Stimulated activated CD4-positive, alpha-beta T cell treated with anti-CD3 and anti-CD28 coated beads, TNF-alpha, amount 100 ng/mL, for 24 hours (primary cell): ENCODE measurements at places on chromosomes 1 and 21.

- no peak for DNase-seq
Observed at GRCh38 chr1:172265905-172266304, 154.6 kb upstream of the C1orf105 start.

DNA sequence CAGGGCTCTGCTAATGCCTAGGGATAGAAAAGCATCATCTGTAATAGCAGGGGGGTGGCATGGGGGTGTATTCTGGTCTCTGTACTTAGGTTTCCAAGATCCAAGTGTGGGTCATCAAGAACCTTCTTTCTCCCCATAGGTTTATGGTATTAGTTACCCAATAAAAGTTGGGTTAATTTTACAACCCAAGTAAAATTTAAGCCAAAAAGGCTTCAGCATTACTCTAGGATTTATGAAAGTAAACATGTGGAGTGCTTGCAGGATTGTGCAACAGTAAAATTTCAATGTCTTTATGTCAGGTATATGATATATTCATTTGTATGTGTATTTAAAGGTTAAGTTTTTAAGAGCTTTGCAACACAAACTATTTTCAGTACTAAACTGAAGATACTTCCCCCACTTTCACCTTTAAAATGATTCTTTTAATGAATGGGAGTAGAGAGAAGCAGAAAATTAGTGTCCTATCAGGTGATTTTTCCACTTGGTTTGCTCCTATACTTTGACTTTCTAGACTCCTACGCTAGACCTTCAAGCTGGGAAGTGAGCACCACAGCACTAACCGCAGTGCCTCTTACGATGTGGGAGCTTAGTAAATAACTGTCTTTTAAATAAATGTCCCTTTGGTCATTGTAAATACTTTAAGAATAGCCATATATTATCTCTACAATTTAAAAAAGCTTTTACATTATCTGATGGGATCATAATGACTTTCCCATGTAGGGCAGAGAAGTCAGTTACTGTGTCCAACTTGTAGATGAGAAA, 67.8 kb upstream of the UBE2U start:
- DNase-seq, result no peak

DNA sequence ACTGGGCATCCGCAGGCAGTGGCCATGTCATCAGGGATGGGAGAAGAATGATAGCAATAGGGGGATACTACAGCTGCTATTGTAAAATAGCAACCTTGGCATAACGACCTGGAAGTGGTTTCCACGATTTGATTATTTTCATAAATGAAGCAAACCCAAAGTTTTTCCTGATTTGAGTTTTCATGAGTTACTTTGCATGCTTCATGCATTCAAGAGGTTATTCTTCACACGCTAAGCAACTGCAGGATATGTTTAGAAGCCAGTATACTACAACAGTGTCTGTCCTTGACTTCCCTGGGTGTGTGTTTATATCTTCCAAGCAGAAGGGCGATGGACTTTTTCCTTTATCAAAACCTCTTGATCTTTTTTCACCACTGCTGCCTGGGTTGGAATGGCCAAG, 281.1 kb upstream of the DUSP10 start:
- no peak for DNase-seq

GRCh38 chr1:41242342-41243078, 404 bp upstream of the SCMH1 start:
- DNase-seq, result peak; percentile 16

DNA sequence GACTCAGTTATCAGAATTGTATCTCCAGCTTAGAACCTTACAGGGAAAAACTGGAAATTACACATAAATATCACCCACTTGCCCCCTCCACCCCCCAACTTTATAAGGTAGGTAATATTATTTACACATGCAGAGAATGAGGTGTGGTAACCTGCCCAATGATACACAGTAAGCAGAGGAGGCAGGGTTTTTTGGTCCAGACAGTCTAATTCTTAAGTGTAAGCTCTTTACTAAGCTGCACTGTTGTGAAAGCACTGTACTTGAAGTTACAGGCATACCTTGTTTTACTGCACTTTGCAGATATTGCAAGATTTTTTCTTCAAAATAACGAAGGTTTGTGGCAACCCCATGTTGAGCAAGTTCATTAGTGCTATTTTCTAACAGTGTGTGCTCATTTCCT, 24.8 kb upstream of the MYOCOS start:
- DNase-seq, result no peak

GRCh38 chr1:108972951-108973350, 9.7 kb upstream of the CLCC1 start:
- DNase-seq, result no peak

DNA sequence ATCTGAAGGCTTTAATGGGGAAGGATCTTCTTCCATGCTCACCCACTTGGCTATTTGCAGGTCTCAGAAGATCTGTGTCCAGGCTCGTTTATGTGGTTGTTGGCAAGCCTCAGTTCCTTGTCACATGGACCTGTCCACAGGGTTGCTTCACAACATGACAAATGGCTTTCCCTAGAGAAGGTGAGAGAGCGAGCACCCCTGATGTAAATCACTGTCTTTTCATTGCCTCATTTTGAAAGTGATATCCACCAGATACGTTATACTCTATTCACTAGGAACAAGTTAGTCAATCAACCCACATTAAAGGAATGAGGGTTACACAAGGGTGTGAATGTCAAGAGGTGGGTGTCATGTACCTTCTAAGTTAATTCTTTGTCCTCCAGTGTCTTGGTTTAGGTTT, 433.3 kb downstream of the RPS6KC1 start:
- DNase-seq, result no peak

- DNase-seq, result no peak
Observed at GRCh38 chr1:208500375-208500774, 256.2 kb upstream of the PLXNA2 start.

DNA sequence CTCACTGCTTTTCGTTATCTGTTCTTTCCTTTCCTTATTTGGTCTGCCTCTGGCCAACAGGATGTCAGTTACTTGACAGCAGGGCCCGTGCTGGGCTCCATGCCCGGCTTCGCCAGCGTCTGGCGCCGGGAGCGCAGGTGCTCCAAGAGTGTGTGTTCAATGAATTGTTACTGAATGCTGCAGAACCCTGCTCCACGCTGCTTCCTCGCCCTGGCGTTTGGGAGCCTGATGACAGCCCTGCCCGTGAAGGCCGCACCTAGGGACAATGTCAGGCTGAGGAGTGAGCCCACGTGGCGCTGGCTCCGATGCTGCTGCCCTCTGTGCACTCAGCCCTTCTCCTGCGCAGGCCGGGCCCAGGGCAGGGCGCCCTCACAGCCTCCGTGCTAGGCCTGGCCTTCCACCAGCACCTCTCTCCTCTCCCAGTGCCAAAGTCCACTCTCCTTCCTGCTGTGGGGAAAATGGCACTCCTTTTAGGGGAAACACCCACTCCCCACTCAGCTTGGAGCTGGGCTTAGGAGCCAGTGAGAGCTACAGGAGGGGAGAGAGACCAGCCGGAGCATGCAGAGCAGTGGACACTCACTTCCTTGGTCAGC, 51.4 kb downstream of the ACBD3 start:
- no peak for DNase-seq

- DNase-seq, result no peak
Observed at GRCh38 chr1:114725230-114725629, 8.7 kb upstream of the NRAS start.

DNA sequence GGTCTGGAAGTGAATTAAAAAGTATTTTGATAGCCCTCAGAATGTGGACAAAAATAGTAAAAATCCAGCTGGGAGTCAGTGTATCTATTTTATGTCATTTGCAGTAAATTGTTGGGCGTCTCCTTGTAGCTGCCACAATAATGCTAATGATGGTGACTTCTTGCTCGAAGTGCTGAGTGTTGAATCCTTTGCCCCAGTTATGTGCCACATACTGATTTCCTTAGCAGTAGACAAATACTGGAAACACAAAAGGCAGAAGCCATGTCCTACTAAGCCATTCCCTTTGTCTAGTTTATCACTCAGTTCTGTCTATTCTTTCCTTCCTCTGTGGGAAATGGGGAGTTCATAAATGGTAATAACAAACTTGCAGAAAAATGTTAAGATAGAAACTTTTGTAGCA, 70.7 kb upstream of the CXADR start:
- no peak for DNase-seq

GRCh38 chr1:48230236-48230635, 7.7 kb downstream of the SLC5A9 start:
- DNase-seq, result no peak

- no peak for DNase-seq
Observed at GRCh38 chr1:14716474-14716873, 118.0 kb downstream of the KAZN start.

DNA sequence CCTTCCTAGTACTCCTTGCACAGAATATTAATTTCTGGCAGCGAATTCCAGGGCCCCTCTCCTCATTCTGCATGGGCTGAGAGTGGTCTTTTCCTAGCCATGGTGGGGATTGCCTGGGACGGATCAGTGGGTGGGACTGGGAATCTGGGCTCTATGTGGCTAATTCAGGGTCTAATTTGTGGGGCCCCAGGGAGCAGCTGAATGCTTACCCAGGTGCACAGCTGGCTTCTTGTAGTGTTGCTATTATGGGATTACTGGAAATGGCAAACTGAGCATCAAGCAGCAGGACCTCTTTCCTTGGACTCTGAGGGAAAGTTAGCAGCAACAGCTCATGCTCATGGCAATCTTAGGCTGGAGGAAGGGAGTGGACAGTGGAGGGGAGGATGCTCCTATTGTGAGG, 187.1 kb upstream of the CACNA1E start:
- DNase-seq, result no peak

DNA sequence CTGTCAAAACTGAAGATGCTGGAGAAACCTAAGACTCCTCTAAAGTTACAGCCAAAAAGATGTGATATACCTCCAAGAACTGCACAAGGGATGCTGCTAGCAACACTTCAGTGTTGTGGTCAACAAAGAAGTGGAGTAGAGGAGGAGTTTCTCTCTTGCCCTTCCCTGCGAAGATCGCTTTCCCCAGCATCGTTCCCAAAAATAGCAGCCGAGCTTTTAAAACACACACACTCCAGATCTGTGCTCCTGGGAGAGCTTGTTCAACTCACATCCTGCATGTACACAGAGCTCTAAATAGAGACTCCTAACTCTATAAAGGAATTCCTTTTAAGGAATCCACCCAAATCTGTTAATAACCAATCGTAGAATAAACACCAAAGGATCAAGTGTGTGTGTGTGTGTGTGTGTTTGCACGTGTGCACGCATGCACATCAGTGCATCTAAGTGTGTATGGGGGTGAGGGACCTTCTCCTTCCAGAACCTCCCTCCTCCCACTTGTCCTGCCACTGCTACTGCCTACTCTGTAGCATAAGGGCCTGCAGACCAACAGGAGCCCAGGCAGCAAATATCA, 58.5 kb downstream of the PSMG1 start:
- no peak for DNase-seq

DNA sequence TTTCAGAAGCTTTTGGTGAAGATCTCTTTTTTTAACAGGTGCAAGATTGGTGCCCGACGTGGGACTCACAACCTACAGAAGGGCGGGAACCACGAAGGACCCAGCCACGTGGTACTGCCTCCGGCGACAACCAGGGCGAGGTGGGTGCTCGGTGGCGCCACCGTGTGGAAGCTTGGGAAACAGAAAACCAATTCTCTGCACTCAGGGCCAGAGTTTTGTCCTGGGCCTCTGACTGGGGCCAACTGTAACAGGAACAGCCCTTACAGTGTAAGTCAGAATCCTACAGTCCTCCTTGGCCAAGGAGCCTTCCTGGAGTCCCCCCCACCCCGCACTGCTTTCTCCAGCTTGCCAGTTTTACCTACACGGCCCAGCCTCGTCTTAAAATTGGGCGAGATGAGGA, 11.6 kb upstream of the S100A7A start:
- DNase-seq, result peak; percentile 22

- no peak for DNase-seq
Observed at GRCh38 chr1:114503916-114504422, 7.0 kb downstream of the TRIM33 start.

GRCh38 chr1:3863231-3863935, 6.1 kb downstream of the DFFB start:
- DNase-seq, result no peak

DNA sequence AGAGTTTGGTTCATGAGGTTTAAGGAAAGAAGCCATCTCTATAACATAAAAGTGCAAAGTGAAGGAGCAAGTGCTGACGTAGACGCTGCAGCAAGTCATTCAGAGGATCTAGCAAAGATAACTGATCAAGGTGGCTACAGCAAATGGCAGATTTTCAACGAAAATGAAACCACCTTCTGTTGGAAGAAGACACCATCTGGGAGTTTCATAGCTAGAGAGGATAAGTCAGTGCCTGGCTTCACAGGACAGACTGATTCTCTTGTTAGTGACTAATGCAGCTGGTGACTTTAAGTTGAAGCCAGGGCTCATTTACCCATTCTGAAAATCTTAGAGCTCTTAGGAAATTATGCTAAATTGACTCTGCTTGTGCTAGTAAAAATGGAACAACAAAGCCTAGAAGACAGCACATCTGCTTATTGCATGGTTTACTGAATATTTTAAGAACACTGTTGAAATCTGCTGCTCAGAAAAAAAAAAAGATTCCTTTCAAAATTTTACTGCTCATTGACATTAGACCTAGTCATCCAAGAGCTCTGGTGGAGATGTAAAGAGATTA, 10.5 kb downstream of the MAEL start:
- DNase-seq, result no peak

DNA sequence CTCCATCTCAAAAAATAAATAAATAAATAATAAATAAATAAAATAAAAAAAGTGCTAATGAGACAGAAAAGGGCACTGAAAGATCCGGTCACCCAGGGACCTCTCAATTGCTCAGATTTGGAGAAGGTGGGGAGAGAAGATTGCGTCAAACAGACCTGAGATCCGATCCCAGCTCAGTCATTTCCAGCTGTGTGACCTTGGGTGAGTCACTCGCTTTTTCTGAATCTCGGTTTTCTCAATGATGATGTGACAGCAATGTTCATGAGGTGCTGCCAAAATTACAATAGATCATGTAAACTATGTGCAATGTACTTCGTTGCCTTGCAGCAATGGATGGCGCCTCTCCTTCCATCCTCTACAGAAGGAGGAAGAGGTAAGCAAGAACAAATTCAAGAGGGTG, 11.1 kb upstream of the MEF2D start:
- DNase-seq, result no peak

- DNase-seq, result no peak
Observed at GRCh38 chr1:51861669-51862068, 16.9 kb downstream of the NRDC start.

DNA sequence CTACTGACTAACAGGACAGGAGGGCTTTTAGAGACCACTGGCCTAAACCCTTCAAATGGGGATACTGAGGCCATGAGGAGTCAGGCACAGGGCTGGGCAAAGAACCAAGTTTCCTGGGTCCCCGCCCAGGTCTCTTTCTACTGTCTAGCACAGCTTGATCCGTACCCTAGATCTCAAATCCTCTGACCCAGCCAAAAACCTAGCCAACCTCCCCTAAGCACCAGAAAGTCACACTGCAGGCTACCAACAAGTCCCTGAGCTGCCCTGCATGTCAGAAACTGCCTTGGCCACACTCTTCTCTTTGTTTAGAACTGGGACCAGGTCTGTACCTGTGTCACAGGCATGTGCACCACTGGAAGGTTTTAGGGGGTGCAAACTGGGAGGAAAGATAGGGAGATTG, 33.6 kb downstream of the AHDC1 start:
- DNase-seq, result no peak

GRCh38 chr1:225961659-225962439, 20.8 kb upstream of the LEFTY2 start:
- DNase-seq, result no peak

- no peak for DNase-seq
Observed at GRCh38 chr1:29777522-29777921, 541.2 kb downstream of the PTPRU start.
